GM23248 (cell line): ENCODE measurements at places on chromosomes 11 and 22. TPM values are rescaled to one million over a fixed set of nuclear protein-coding genes. Genes with fewer than 3 reads are reported as not detected.

DNA sequence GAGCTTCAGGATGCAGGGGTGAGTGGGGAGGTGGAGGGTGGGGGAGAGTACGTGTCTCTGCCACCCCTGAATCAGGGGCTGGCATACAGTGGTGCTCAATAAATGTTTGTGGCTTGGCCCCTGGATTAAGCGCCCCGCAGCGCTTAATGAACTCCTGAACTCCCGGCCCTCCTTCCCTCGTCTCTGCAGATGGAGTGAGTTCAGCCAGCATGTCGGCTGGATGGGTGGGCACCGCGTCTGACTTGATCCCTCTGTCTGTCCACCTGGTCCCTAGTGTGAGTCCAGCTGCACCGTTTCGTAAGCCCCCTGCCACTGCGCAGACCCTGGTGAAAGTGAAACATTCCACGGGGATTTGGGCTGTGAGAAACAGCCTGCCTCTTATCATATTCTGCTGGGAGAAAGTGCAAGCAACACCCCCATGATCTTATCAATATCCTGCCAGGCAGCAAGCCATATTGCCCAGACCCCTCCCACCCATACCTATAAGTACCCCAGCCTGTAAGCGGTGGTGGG, 12.0 kb upstream of the MRGPRD start:
- DNase-seq = no peak
- H3K4me1 ChIP-seq = no peaks in the 10 kb centered on the region
- H3K27ac ChIP-seq = no peak overlapping the region
- no peak overlapping the region for H3K4me3 ChIP-seq
- peaks cover 11% of the 10 kb centered on the region; the same call in 1 of the 2 replicates for H3K27me3 ChIP-seq

DNA sequence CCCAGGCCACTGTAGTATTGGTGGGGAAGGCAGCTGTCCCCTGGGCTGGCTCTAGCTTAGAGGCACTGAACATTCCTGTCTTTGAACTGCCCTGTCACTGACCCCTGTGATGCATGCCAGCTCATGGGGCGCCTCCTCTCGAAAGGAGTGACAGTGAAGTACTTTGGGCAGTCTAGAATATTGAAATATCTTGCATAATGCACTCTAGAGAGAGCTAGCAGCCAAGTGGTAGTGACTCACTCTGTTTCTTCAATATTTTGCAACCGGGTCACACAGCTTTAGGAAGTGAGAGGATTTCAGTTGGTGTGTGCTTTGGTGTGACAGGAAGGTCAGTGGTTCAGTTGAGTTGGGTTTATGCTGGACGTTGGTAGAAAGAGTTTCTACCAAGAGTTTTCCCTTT, 35.5 kb upstream of the ST14 start:
- DNase-seq = peak; percentile 95
- peaks cover 38% of the 10 kb centered on the region for H3K36me3 ChIP-seq
- H3K27me3 ChIP-seq = no peaks in the 10 kb centered on the region
- H3K27ac ChIP-seq = peak overlapping the region; percentile 57
- no peak overlapping the region for H3K4me3 ChIP-seq
- H3K4me1 ChIP-seq = peaks cover 12% of the 10 kb centered on the region

GRCh38 chr11:32255841-32256240, 165.0 kb downstream of the RCN1 start:
- no peak overlapping the region for H3K27ac ChIP-seq
- H3K4me1 ChIP-seq = no peaks in the 10 kb centered on the region
- DNase-seq = no peak
- H3K27me3 ChIP-seq = peaks cover 51% of the 10 kb centered on the region
- H3K36me3 ChIP-seq = no peaks in the 10 kb centered on the region

VSIG10L2 gene
- total RNA-seq = not detected in 2 replicates

- H3K4me1 ChIP-seq = peaks cover 25% of the 10 kb centered on the region
- no peaks in the 10 kb centered on the region for H3K36me3 ChIP-seq
- DNase-seq = peak; percentile 90
- no peak overlapping the region for H3K4me3 ChIP-seq
- H3K27me3 ChIP-seq = no peaks in the 10 kb centered on the region
- peak overlapping the region; percentile 49 for H3K27ac ChIP-seq
Observed at GRCh38 chr11:105181100-105181499, 41.5 kb upstream of the CARD18 start.

GRCh38 chr11:78825591-78826020, 250.9 kb upstream of the NARS2 start:
- no peak for DNase-seq
- no peak overlapping the region for H3K27ac ChIP-seq
- no peak overlapping the region for H3K4me3 ChIP-seq

GRCh38 chr11:25961539-25961938, 370.4 kb upstream of the ANO3 start:
- H3K4me3 ChIP-seq = no peak overlapping the region
- DNase-seq = no peak
- no peaks in the 10 kb centered on the region for H3K36me3 ChIP-seq
- no peaks in the 10 kb centered on the region for H3K4me1 ChIP-seq
- H3K27me3 ChIP-seq = no peaks in the 10 kb centered on the region

- peak overlapping the region; percentile 60 for H3K4me3 ChIP-seq
- no peaks in the 10 kb centered on the region for H3K27me3 ChIP-seq
- peak; percentile 69 for DNase-seq
- peaks cover 59% of the 10 kb centered on the region for H3K36me3 ChIP-seq
- peaks cover 96% of the 10 kb centered on the region for H3K4me1 ChIP-seq
Observed at GRCh38 chr11:122159173-122159721, 43.2 kb upstream of the BLID start.

GRCh38 chr11:94675239-94675638, 92.9 kb upstream of the AMOTL1 start:
- no peak overlapping the region for H3K27ac ChIP-seq
- no peak for DNase-seq
- no peak overlapping the region for H3K4me3 ChIP-seq
- no peaks in the 10 kb centered on the region for H3K36me3 ChIP-seq
- no peaks in the 10 kb centered on the region for H3K4me1 ChIP-seq

CABP4 gene
- total RNA-seq = not detected in 2 replicates

DNA sequence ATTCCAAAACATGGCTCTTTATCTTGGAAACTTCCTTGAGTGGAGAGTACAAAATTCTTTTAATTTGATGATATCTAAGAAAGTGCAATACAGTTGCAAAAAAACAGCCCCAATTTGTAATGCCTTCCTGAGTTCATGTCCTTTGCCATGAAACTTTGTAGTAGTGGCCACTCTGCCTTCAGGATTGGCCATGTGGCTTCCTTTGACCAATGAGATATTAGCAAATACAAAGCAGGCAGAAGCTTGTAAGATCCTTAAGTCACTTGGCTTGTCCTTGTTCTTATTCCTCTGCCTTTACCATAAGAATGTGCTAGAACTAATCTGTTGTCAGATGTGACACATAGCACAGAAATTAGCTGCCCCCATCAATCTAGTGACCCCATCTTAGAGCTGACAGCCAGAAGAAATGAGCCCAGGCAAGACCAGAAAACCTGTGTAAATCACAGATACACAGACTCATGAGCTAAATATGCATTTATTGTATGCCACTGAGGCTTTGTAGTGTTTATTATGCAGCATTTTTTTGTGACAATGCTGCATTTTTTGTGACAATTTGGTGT, 29.8 kb upstream of the BLID start:
- H3K27ac ChIP-seq = peak overlapping the region; percentile 43
- peak; percentile 32 for DNase-seq
- H3K36me3 ChIP-seq = peaks cover 95% of the 10 kb centered on the region
- peaks cover 82% of the 10 kb centered on the region for H3K4me1 ChIP-seq

DAGLA gene
- total RNA-seq = 1.3 and 2.3 TPM in 2 replicates

- no peak overlapping the region for H3K27ac ChIP-seq
- H3K4me3 ChIP-seq = no peak overlapping the region
- DNase-seq = no peak
Observed at GRCh38 chr11:77096591-77097019, 6.0 kb upstream of the OMP start.

DNA sequence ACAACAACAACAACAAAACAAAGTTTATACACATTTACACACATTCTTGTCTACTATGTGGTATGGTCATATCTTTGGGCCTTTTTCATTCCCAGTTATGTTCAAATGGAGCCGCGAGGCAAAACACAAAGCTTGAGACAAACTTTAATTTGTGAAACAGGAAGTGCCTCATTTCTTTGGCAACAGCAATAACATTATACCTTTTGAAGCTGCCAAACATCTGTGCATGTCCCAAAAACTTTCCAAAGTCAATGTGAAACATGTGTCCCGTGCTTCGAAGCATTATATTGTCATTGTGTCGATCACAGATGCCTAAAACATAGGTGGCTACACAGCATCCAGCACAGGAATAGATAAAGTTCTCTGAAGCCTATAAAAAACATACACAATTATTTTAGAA, 25.0 kb upstream of the RPS13 start:
- peak; percentile 46 for DNase-seq
- no peak overlapping the region; the same call in 1 of the 2 replicates for H3K27ac ChIP-seq
- H3K27me3 ChIP-seq = no peaks in the 10 kb centered on the region

DNA sequence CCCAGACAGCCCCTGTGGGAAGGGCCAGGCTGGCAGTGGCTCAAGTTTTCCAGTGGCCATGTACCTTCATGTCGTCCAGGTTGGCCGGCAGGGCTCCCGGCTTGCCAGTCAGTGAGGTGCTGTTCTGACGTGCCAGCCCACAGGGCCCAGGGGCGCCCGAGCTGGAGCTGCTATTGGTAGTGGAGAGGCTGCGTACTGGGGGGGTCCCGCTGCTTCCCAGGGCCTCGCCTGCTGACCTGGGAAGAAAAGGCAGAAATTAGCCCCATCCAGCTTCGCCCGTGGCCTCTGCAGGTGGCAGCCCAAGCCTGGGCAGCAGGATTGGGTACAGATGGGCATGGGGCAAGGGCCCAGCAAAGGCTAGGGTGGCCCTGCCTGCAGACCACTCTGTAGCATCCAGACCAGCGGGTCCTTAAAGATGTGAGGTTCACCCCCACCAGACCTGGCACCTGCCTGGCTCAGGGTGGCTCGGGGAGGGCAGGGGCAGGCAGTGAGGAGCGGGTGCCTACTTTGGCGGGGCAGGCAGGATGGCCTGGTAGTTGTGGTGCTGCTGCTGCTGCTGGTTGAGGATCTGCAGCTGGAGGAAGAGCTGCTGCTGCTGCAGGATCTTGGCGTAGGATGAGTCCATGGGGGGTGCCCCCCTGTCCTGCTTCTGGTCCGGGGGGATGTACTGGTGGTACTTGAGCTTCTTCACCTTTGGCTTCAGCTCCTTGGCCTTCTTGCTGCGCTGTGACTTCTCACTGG, 50.1 kb downstream of the SGSM3 start:
- H3K27me3 ChIP-seq = no peaks in the 10 kb centered on the region
- H3K4me1 ChIP-seq = no peaks in the 10 kb centered on the region
- H3K27ac ChIP-seq = no peak overlapping the region
- peaks cover 5% of the 10 kb centered on the region; the same call in 1 of the 2 replicates for H3K36me3 ChIP-seq
